Activated CD8-positive, alpha-beta memory T cell treated with anti-CD3 and anti-CD28 coated beads for 1 hour (primary cell): ENCODE measurements at places on chromosomes 2 and 18.
A peak's percentile ranks its signal among the peaks of the same experiment; 100 is the strongest.

DNA sequence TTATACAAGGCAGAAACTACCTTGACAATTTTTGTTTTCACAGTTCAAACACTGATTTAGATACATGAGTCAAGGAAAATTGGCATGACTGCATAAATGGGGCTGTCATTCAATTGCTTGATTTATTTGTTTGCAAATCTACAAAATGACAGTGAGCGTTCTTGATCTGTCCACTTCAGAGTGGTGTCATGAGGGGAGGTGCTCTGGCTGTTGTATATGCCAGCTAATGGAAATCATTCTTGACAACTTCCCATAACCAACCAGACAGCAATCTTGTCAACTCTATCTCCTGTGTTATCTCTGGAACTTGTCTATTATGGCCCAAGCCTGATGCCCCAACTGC, 120.6 kb upstream of the UGP2 start:
- no peak for DNase-seq

DNA sequence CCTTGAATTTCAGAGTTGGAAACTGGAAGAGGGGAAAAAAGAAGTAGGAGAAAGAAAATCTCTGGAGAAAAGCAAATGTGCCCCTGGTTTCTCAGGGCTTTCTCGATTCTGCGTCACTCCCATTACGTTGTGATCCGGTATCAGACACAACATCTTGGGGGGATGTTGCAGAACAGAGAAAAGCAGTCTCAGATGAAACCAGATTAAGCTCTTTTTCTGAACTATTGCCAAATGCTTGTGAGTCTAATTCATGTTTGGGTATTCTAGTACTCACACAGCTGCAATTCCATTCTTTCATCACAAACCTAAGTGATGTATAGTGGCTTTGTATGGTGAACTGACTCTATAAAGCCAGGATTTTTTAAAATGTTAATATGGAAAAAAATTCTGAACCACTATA, 233.2 kb downstream of the TCF4 start:
- no peak for DNase-seq

DNA sequence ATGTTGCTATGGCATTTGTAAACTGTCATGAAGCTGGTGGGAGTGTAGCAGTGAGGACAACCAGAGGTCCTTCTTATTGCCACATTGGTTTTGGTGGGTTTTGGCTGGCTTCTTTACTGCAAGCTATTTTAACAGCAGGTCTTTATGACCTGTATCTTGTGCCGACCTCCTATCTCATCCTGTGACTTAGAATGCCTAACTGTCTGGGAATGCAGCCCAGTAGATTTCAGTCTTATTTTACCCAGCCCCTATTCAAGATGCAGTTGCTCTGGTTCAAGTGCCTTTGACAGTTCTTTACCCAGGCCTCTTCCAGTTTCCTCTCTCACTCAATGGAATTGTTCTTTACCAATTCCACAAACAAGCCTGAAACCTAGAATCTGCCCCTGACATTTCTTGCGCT, 145.1 kb downstream of the KCNE4 start:
- no peak for DNase-seq

- DNase-seq: no peak
These were observed 45.5 kb downstream of the GATA6 start for GRCh38 chr18:22214731-22215528.

DNA sequence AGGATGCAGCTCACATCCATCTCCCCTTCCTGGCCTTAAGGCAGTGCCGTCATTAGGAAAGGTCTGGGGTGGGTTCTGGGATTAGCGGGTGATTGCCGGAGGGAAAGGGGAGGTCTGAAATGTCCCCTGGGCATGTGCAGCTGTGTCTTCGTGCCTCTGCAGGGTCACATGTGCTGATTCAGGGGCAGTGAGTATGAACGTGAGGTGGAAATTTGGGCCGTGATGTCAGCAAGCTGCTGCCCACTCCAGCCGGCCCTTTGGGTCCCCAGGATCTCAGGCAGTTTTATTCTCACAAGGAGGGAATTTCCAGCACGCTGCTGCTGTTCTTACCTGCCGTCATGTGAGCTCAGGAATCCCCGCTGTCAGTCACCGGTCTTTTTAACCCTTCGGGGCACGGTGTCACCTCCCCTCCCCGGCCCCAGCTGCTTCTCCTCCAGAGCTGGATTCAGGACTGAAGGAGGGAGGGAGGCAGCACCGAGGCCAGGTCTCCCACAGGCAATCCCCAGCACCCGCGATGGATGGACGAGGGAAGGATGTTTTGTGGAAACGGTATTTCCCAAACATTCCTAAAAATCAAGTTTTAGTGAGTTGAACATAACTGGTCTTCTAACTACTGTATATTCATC, 23.5 kb downstream of the GPR35 start:
- no peak for DNase-seq

DNA sequence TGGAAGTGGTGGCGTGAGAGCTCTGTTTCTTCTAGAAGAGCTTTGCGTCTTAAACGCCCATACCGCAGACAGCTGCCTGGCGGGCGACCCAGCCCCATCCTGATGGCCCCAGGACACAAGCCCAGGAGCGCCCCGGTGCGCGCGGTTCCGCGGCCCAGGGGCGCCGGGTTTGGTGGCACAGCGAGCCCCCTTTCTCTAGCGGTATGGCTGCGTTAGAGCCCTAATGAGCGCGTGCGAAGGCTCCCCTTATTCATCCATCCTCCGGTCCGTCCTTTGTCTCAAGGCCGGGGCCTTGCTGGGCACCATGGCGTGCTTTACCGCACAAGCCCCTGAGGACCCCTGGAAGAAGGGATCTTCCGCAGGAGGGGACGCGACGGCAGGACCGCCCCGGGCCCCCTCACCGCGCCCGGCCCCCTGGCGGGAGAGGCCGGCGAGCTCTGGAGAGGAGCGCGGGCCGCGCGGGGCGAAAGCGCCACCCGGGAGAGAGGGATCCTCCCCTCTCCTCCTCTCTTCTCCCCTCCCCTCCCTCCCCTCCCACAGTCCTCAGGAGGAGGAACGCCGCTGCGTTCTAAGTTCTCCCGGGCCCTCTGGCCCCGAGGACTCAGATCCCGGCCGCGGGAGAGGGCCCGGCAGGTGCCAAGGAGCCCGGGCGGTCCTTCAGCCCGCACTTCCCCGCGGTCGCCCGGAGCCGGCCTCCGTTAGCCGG, 626 bp upstream of the SLC1A4 start:
- DNase-seq: peak; percentile 14

DNA sequence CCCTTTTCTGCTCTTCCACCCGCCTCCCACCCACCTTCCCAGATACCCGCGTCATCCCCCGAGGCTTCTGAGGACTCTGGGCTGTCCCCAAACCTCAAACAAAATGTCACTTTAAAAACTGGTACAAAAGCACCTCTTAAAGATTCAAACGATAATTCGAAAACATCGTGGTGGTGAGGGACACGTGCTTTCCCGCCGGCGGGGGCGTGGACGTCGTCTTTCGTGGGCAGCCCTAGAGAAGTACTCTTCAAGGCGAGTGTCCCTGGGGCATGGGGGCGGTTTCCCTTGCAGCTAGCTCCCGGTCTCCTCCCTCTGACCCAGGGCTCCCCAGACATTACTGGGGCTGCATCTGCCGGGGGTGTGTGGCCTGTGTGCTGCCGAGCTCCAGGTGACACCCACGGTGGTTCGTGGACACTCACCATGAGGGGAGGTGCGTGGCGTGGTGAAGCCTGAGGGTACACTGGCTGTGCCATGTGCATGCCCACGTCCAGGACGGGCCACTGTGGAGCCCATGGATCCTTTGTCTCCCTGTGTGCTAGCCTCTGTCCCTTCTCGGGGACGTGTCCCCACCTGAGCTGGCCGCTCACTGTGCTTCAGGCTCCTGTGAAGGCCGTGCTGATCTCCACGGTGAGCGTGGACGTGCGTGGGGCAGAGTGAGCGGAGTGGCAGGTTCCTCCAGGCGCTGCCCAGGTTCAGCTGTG, 117.8 kb downstream of the NFATC1 start:
- no peak for DNase-seq
